MV-4-11 (cell line): ENCODE measurements at places on chromosomes 5 and 9.

DNA sequence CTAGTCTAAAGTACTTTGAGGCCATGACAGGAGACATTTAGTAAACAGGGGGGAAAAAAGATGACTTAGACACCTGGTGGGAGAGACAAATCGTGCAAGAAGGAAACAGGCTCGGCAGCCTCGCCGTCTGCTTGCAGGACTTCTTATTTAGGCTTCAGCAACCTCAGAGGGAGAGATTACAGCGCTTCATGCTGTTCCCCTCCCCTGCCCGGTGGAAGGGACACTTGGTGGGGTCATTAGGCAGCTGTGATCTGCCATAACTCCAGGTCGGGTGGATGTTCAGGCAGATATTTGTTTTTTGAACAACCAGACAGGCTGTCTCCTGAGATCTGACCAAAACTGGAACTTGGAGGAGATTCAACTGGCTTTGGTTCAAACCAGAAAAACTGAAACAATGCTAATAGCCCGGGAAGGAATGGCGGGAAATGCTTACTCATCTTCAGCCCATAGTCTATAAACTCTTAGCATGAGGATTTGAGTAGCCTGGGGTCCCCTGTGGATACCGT is 38.1 kb upstream of the CD180 start:
- peak; percentile 12 for DNase-seq

DNA sequence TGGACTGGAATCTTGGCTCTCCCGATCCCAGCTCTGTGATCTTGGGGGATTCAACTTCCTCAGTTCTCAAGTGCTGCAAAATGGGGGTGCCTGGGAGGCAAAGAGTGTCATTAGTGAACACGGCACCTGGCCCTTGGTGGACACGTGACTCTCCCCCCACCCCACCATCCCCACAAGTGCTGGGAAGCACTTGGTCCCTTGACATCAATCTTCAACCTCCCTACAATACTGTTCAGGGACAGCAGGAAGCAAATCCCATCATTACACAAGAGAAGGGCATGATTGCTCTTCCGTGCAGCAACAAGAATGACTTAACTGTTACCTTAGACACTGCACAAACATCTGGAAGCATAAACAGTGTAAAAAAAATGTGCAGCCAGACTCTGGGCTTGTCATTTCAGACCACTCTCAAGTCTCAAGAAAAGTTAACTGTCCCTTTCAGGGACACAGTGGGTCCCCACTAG is 61.4 kb downstream of the PSMB7 start:
- no peak for DNase-seq

DNA sequence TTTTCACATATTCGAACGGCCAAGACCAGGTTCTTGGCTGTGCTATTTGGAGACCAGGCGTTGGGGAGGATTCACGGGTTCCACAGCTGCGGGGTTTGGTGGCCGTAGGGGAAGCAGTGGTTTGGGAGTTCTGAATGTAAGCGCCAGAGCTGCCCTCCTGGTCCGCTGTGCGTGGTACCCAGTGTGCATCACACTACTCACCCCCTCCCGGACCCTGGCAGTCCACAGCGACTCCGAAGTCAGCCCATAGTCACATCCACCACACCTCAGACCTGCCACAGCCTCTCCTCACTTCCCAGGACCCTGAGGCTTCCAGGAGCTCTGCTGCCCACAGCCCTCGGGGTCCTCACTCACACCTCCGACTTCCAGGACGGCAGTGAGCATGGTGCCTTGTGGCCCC is 26.8 kb downstream of the AMBP start:
- no peak for DNase-seq

GRCh38 chr9:134739660-134739968 is 98.0 kb downstream of the COL5A1 start:
- no peak for DNase-seq

- no peak for DNase-seq
Measured at GRCh38 chr5:73625944-73626811, at the start of gene ARHGEF28. TSS of gene ARHGEF28 (plus strand) at chr5:73626196. CDS start at chr5:73684852, 58,656 bp downstream.

DNA sequence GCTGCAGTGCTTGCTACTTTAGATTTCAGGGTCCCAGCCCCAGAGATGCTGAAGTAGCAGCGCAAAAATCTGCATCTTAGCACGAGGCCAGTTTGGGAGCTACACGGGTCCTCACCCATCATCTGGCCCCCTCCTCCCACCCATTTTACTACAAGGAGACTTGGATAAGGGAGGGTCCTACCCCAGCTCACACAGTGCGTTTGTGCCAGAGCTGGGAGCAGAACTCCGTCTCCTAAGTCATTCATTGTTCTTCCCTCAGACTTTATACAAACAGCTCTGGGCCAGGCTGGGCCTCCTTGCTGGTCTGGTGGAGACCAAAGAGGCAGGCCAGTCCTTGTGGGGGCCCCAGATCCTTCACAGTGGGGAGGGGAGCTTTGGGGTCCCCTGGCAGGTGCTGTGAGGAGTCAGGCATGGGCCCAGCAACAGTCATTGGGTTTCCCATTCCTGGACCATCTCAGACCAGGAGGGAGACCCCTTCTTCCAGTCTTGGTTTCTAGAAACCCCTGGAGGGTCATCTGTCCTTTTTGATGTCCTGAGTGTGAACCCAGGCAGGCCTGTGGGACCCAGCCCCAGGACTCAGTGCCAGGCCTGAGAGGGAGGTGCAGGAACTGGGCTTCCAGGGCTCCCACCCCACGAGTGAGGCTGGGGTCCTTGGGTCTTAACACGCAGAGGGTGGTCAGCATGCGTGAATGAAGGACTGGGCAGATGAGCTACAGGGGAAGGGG is 2.3 kb upstream of the IL17B start:
- DNase-seq = no peak

DNA sequence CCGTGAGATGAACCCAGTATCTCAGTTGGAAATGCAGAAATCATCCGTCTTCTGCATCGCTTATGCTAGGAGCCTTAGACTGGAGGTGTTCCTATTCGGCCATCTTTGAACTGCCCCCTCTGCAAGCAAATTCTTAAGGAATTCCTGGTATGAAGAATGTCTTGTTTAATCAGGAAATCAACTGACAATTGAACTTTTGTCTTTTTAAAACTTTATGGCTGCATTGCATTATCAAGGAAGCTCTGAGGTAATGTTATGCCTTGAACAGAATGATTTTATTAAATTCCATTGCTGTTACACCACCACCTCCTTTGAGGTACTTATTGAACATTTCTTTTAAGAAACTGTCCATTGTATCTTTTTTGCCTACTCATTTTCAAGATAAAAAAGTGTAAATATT is 1915.7 kb upstream of the CDH9 start:
- no peak for DNase-seq

GRCh38 chr5:54251981-54252380 is 58.4 kb downstream of the ARL15 start:
- no peak for DNase-seq

GRCh38 chr9:27124151-27124550 is 15.1 kb downstream of the TEK start:
- no peak for DNase-seq
